DND-41 (cell line): ENCODE measurements at places on chromosomes 7 and 10.

- no peak for DNase-seq
Measured at GRCh38 chr10:86260564-86260963, 106.0 kb downstream of the GRID1 start.

DNA sequence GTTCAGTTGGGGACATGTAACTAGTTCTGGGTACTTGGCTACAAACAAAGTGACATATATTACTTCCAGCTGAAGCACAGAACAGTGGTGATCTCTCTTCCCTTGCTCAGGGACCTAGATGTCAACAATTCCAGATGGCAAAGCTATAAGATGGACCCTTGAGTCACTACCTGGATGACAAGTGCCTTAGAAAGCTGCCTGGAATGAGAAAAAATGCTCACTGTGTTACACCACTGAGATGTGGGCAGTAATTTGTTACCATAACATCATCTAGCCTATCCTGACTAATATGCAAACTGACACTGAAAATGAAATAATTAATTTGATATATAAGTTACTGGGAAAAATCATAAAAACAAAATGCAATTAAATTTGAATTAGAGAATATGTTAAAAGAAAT, 16.4 kb upstream of the CTTNBP2 start:
- DNase-seq, result no peak

DNA sequence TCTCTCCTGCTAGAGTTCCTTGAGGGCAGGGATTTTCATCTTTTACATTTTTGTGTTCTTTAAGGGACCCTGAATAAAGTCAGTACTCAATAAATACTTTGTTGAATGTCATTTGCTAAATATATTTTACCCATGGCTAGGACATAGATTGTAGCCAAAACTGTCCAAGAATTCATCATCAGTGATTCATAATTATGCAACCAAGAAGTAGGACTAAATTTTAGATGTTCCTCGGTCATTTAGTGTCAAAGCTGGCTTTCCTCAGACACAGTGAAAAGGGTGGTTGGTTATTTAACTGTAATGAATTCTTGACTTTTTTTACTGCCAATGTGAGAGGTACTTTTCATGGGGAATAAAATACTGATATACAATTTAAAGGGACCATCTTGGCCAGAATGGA, 3.3 kb downstream of the NUDT13 start:
- DNase-seq, result no peak

DNA sequence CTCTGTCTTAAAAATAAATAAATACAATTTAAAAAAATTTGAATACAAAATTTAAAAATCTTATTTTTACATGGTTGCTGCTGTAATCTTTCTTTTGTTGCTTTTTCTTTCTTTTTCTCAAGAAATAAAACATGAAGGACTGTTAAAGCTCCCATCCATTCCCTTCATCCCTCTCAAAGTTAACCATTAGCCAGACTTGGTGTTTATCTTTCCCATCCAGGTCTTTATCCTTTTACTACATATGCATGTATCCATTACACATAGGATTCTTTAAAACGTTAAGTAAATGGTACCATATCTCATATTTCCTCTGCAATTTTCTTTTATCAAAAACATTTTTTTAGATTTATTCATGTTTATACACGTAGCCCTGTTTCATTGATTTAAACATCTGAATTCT, 70.1 kb downstream of the CREB3L2 start:
- no peak for DNase-seq

DNA sequence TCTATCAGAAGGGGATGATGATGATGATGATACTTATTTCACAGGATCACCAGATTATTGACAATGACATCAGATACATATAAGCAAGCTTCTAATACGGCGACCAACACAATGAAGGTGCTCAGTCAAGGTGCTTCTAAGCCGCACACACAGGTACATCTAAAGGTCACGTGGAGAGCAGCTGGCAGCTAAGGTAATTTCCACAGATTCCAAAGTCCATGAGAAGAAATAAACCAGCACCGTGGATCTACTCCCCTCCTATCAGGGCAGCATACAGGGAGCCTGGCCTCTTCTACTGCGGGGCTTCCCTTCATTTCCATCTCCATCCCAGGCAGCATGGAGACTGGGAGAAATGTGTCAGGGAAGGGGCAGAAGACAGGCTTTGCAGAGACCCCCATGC, 37.5 kb downstream of the DENND11 start:
- no peak for DNase-seq

DNA sequence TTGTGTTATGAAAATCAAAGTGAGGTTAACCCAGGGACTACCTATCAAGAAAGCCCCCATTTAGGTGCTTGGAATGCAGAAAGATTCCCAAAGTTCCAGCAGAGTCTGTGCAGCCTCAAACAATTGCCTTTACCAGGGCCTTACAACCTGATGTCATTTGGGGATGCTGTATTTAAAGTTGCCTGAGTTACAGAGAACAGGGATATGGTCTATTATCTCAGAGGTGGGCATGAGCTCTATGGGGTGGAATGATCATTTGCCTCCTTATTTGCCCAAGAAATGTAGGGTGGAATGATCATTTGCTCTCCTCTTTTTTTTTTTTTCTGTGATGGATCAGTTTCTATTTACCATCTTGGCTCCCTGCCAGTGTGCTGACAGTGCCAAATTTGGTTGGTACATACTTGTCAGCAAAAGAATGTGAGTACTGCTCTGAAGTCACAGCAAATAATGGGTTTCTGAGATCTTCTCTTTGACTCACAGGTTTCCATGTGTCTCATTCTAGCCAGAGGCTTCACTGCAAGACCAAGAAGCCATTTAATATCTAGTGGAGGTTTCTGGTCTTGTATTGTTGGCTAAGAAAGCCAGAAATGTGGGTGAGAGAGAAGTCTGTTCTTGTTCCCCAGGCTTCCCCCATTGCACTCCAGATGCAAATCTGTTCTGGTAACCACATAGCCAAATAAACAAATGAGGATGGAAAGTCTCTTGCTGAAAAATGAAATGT, 45.5 kb upstream of the ZNRF2 start:
- no peak for DNase-seq

DNA sequence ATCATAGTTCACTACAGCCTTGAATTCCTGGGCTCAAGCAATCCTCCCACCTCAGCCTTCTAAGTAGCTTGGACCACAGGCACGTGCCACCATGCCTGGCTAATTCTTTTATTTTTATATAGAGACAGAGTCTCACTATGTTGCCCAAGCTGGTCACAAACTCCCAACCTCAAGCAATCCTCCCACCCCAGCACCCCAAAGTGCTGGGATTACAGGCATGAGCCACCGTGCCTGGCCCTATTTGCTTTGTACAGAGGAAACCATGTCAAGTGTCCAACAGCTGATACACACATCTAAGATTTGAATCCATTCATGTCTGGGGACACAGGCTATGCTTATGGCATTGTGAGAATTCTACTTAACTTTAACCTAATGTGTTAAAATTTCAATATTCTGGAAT, 29.9 kb upstream of the MPP7 start:
- DNase-seq, result no peak

- DNase-seq, result no peak
Measured at GRCh38 chr7:138208142-138208570, 131.9 kb downstream of the AKR1D1 start.

DNA sequence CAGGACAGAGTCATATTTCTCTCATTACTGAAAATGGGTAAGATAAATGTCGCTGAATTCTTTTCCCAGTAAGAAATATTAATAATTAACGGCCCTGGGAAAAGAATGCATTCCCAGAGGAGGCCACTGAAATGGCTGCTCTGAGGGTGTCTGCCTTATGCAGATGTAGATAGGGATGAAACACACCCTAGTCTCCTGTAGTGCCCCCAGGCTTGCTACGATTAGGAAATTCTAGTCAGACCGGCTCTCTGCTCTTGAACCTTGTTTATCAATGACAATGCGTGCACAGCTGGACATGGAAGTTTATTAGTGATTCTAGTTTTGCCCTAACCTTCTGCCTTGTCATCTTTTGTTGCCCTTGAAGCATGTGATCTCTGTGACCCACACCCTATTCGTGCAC, 291.1 kb downstream of the ZNF248 start:
- no peak for DNase-seq

DNA sequence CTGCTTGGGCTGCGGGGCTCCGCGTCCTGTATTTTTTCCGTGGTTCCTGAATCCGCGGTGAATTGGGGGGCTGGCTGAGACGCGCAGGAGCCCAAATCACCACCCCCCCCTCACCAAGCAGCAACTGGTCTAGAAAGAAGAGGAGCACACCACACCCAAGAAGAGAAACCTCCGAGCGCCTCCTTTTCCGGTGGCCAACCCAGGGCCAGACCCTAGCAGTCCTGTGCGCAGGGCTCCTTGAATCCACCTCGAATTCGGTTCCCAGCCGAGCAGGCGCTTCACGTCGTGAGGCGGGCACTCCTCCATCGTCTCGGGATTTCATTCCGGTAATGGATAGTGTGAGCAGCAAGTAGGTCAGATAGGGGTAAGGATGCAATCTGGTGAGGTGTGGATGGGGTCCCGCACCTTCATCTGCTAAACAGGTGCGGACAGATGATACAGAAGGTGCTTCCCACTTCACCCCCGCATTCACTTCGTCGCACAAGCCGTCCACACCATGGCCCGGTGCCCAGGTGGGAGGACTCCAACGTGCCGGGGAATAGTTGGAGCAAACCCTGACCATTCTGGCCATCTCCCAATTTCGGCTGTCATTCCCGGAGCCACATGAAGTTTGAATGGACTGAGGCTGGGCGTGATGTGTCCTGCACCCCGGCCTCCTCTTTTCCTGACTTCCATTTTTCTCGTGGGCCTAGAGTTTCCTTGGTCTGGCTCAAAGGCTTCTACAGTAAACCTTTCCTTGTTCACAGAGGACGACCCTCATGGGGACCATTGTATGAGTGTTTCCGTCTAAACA, 19.8 kb upstream of the ZNF273 start:
- DNase-seq, result no peak

GRCh38 chr10:61286686-61287085, 166.5 kb downstream of the TMEM26 start:
- DNase-seq, result peak; percentile 61

DNA sequence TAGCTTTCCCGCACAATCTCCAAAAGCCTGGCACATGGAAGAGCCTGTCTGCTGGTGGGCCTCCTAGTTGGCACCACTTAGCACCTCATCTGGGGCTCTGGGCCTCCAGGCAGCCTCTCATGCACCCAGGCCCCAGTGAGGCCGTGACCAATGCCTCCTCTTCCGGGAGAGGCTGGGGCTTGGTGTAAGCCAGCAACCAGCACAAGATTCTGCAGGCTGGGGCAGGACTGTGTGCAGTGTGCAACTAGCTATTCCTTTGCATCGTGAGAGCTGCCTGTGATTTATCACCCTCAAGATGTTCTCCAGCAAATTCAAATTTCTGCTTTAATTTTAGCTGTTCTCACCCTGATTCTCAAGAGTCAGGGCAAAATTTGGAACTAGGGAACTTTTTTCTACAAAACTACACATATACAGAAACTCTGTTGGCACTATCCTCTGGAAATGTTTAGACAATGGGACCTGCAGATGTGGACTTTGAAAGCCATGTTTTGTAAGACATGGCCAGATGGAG, 603.7 kb upstream of the MKI67 start:
- DNase-seq, result no peak

GRCh38 chr10:12350167-12350872, 973 bp downstream of the CAMK1D start:
- peak; percentile 57 for DNase-seq

DNA sequence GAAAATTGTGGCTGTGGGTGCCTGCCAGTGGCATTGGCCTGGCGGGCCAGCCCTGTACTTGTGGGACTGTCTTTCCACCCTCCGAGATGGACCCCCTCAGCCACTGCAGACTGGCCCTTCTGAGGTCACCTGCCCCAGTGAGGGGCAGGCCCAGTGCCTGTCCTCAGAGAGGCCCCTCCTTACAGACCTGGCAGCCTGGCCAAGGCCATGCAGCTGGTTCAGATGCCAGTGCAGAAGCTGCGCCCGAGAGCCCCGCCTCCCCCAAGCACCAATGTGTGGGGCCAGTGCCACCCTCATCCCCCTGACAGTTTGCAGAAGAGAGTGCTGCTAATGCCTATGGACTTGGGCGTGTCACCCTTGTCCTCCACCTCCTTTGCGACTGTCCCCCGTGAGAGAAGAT, 10.0 kb downstream of the ZNF316 start:
- DNase-seq, result no peak

DNA sequence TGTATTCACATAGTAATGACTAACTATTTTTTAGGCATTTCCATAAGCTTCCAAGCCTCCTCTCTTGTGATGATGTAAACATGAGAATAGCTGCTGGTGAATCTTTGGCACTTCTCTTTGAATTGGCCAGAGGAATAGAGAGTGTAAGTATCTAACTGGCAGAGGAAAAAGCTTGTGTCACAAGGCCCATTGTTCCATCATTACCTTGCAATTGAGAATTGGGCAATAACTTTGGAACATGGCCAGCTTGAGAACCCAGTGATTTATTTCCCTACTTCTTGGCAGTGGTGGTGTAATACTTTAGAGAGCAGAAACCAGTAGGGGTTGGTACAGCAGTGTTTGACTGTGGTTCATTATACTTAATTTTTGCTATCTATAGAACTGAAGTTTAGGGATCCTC, 12.0 kb downstream of the IFRD1 start:
- DNase-seq, result no peak

DNA sequence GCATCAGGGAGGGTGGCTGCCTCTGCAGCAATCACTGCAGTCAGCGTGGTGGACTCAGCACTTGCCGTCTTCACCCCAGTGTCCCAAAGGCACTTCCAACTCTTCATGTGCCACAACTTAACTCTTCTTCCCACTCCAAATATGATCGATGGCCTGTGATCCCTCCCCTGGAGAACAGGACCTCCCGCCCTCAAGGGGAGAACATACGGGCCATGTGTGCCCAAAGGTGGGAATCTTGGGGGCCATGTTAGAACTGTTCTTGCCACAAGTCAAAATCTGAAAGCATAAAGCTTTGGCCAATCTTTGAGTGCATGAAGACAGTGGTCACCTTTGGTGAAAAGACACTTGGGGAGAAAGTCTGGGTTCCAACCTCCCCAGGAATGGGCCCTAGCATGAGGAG, 368.5 kb upstream of the MGMT start:
- DNase-seq, result no peak

- DNase-seq, result no peak
Measured at GRCh38 chr10:29691564-29692072, 56.8 kb upstream of the SVIL start.

DNA sequence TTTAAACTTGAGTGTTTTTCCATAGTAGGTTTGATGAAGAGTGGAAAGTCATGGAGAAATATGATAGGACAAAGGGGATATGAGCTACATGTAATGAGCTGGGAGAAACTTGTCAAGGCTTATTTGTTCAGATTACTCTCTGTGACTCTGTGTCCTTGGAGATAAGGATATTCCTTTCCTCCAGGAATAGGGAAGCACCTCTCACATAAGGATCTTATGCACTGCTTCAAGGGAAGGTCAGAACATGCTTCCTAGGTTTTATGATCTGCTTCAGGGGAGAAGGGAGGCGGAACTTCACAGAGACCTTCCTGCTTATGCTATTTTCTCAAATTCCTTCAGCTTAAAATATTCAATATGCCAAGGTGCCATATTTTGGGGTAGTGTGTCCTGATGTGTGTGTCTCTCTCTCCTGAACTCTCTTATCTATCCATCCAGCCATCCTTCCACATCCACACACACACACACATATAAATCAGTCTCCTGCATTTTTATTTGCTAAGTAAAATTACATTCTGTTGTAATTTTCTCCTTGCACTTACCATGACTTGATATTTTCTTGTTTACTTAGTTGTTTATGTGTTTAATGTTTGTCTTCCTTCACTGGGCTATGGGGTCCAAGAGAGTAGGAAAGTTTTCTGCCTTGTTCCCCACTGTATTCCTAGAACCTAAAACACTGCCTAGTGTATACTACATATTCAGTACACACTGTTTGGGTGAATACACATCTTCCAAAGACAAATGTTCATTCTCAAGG, 26.4 kb downstream of the ARL4A start:
- DNase-seq, result no peak

GRCh38 chr7:2908103-2908683, 64.1 kb upstream of the GNA12 start:
- DNase-seq, result no peak

- peak; percentile 55 for DNase-seq
Measured at GRCh38 chr7:92633211-92633906, 43.2 kb upstream of the FAM133B start.
